Kasumi-1 (cell line): ENCODE measurements at places on chromosomes 7 and 10.

- DNase-seq: no peak
These were observed 67.7 kb upstream of the JCAD start for GRCh38 chr10:30127120-30127541.

DNA sequence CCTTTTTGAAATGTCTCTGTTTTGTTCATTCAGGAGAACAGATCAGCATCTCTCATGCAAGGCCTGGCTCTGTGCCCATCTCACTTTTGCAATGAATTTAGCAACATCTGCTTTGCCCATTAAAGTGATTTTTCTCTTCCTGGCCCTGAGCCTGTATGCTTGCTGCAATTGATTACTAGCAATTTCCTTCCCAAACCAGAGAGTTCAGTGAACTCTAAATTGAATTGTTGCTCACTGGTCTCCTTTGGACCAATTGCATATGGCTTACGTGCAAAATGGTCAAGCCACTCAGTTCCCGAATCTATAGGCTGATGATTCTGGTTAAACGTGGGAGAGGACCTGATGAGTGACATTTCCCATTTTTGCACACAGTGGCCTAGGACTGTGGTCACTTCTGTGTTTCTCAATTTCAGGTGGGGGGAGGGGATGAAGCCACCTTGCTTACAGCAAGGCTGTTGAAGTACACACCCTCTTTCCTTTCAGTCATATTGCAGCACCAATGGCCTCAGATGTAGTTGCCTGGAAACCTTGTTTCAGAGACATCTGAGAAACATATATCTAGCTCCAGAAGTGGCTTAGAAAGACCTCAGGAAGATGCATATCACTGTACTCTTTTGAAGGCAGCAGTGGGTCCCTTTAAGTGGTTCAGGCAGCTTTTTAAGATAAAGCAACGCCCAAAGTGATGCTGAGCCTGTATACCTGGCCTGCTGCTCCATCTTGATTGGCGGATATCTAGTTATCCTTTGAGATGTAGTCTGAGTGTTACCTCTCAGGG, 201.4 kb downstream of the PTEN start:
- peak; percentile 78 for DNase-seq

GRCh38 chr10:108358912-108359311, 1194.4 kb upstream of the SORCS1 start:
- DNase-seq: no peak

DNA sequence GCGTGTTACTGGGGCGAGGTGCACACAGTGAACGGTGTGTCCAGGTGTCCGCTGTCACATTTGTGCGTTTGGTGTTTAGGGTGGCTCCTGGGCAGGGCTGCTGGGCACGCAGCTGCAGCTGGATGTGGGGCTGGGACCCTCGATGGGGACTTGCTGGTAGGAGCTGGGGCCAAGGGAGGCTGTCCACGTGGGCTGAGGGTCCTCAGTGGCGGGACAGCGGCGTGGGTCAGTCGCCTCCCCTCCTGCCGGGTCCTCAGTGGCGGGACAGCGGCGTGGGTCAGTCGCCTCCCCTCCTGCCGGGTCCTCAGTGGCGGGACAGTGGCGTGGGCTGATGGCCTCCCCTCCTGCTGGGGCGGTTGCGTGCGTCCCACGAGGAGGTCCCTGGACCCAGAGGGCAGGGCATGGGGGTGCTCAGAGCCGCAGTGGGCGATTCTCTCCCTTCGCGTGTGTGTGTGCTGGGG, 68.5 kb downstream of the INPP5A start:
- no peak for DNase-seq
